ENCODE measurements at places on chromosomes 12 and 14.

DNA sequence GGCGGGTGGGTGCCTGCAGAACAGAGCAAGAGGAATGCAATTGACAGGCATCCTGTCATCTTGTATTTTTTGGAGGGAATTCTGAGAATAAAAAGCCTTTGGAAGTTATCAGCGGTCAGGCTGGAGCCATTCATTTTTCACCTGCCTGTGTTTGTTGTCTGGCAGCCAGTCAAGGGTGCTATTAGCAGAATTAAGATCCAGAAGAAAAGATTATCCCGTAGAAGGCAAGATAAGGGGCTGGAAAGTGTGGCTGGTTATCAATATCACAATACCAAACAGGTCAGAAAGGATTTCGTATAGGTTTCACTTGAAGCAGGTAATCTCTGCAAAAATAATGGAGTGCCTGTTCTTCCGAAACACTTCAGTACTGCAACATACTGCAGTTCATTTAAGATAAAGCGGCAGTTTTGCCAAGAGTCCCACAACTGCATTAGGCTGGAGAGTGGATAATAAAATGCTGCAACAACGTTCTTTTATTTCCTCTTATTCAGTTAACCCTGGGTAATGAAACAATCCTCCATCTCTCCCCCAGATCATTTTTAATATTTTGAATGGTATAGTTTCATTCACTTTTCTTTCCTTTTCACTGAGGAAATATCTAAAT is 171.2 kb upstream of the CDKN3 start:
- no peak for DNase-seq

- DNase-seq: peak; percentile 9
These were observed 90.4 kb downstream of the RBM19 start for GRCh38 chr12:113875691-113876090.

DNA sequence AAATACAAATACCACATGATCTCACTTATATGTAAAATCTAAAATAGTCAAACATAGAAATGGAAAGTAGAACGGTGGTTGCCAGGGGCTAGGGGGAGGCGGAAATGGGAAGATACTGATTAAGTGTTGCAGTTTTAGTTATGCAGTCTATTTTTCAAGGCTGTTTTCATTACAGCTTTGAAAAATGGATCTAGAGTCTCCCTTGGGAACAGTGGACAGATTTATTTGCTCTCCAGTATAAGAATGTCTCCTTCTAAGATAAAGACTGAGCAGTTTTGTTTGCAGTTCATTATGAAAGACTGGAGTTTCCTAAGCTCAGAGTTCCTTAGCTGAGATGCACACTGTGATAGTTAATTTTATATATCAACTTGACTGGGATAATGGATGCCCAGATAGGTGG is 202.5 kb downstream of the KLHL28 start:
- DNase-seq: no peak

GRCh38 chr14:92385561-92385960 is 62.6 kb downstream of the SLC24A4 start:
- DNase-seq: no peak

DNA sequence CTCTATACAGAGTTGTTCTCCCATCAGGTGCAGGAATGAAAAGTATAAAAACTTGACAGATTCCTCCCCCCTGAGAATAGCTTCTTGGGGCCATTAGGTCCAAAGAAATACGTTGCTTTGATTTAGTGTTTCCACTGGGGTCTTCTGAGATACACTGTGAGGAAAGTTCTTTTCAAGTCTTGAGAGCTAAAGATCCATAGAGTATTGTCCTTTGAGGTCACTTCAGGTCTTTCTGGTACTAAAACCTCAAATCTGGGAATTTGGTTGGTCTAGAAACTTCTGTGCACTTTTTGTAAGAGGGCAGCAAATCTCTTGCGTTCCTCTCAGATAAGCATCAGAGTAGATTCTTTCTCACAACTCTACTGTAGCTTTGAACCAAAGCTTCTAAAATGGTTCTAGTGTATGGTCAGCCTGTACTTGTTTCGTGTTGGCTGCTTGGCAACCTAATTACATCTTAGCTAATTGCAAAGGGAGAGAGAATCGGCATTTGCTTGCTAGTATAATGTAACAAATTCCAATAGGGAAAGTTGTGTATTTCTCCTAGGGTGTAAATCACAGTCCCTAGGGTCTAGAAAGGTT is 10.0 kb downstream of the SRSF5 start:
- no peak for DNase-seq

DNA sequence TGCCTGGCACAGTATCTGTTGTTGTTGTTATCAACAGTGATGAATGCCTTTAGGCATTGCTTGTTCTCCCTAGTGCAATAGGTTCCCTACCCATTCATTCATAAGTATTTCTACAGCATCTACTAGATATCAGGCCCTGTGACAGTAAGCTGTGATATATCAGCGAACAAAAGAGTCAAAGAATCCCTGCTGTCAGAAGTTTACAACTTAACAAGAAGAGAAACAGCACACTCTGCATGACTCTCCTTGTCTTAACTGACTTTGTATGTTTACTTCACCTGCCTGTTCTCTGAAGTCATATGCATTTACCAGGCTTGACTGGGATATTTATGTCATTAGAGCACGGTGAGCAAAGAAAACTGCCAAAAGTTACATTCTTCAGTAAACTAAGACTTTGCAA is 452.2 kb upstream of the RPL10L start:
- no peak for DNase-seq

- peak; percentile 68 for DNase-seq
These were observed 9.3 kb upstream of the USP15 start for GRCh38 chr12:62250671-62251608.

- DNase-seq: peak; percentile 64
These were observed 6.5 kb downstream of the HIP1R start for GRCh38 chr12:122841544-122842321.

Measured in fibroblast of mammary gland (primary cell).